Mucosa of descending colon (tissue), 3 donors: ENCODE measurements at places on chromosomes 5 and 9. TPM values are rescaled to one million over a fixed set of nuclear protein-coding genes. Genes with fewer than 3 reads are reported as not detected.

CCNO gene
- 0.28 TPM for total RNA-seq

ANKRD34B gene
- total RNA-seq = not detected

DNA sequence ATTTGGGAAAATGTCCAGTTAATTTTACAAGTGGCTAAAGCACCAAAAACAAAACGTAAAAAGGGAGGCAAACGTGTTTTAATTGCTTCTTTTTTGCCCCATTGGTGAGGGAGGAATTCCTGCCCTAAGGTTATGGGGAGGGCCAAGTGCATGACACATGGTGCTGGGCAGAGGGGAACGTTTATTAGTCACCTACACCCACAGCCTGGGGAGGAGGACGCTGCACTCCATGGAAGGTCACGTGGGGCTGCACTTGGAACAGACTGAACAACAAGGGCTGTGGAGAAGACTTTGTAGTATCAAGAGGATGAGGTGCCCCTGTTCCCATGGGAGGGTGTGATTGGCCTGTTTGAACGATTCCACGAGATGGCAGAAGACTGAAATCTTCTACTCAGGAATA lies 13.7 kb upstream of the ADAMTS16 start:
- no peak for DNase-seq

GRCh38 chr9:131734165-131734610 lies 5.7 kb downstream of the RAPGEF1 start:
- peak; percentile 87 for DNase-seq

GRCh38 chr5:178499352-178499751 lies 90.8 kb downstream of the COL23A1 start:
- DNase-seq = no peak

GRCh38 chr5:36569491-36569890 lies 36.9 kb upstream of the SLC1A3 start:
- DNase-seq = no peak

GRCh38 chr9:127977009-127977883 lies 3.5 kb downstream of the EEIG1 start:
- peak; percentile 69 for DNase-seq
